ENCODE measurements at places on chromosomes 4 and X.
A peak's percentile ranks its signal among the peaks of the same experiment; 100 is the strongest.

DNA sequence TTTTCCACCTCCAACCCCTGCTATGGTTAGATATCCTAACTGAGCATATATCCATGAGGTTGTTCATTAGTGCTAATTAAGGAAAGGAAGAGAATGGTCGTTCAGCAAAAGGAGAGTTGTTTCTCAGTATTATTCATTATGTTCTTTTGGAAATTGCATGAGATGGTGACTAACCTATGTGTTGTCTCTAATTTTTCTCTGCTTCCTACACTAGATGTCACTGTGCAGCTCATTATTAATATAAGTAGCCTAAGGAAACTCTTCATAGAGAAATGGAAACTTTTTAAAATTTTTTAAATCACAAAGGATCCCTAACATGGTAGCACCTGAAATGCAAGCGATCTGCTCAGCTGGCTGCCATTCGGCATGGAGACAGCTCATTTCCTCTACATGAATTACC, 67.7 kb upstream of the FAM9A start:
- DNase-seq: peak; percentile 49

DNA sequence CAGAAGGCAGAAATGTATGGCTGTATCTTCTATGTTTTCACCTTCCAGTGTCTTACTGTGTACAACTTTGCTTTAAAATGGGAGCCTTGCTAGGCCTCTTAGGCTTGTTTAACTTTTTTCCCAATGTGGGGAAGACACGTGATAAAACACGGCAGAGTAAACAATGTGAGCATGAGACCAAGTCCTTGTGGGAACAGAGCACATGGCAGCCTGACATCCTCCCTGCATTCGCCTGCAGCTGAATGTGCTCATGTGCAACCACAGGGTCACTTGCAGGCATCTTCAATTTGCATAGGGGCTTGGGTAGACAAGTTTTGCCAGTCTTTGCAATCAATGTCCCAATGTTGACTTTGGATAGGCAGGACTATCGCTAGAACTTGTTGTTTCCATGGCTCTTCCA, 91.8 kb downstream of the CCNG2 start:
- DNase-seq: peak; percentile 9

GRCh38 chr4:151583157-151583914, 174.4 kb downstream of the FHIP1A start:
- DNase-seq: no peak

- DNase-seq: no peak
Measured at GRCh38 chr4:186534056-186534455, 21.3 kb downstream of the MTNR1A start.
